EL (cell line): ENCODE measurements at places on chromosomes 5 and 9.

DNA sequence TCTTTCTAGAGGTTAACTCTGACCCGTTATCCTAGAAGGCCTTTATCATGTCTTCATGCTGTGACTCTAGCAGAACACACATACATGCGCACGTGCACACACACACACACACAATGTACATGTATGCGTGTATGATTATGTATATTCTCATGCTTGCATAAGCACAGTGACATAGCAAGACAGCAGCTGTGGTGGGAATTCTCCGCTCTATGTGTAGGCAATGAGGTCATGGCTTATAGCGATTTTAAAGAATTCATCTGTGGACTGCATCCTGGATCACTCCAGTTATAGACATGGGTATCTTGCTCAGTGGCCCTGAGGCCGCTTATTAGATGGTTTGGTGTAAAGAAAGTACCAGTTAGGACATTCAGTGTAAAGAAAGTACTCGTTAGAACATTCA lies 106.2 kb downstream of the FBXL7 start:
- no peak for DNase-seq

DNA sequence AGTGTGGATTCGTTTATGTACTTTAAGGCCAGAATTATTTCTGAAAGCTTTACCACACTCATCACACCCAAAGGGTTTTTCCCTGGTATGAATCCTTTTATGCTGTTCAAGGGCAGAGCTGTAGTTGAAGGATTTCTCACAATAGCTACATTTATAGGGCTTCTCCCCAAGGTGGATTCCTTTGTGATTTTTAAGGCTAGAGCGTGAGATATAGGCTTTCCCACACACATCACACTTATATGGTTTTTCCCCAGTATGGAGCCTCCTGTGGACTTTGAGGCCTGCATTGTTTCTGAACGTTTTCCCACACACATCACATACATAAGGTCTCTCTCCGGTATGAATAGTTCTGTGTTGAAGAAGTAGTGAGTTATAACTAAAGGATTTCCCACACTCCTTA lies 11.2 kb downstream of the ZFP62 start:
- DNase-seq, result no peak

GRCh38 chr5:160281275-160281674 lies 31.1 kb downstream of the CCNJL start:
- no peak for DNase-seq

GRCh38 chr5:138632900-138633489 lies 57.8 kb upstream of the HSPA9 start:
- peak; percentile 81 for DNase-seq

DNA sequence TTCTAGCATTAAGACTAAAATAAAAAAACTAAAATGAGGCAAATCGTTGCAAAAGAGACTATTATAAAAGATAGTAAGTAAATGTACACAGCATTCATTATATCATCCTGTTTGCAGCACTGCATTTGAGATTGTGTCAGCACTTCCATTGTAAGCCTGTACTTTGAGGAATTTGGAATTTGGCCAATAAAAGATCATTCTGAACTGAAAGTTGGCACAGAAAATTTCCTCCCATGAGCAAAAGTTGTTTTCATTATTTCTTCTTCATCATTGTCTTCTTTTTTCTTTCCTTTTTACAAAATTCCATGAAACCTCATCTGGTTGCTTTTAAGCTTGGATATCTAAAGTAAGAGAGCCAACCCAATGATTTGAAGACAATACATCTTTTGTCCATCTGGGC lies 199.3 kb upstream of the ADAMTSL1 start:
- DNase-seq, result no peak

DNA sequence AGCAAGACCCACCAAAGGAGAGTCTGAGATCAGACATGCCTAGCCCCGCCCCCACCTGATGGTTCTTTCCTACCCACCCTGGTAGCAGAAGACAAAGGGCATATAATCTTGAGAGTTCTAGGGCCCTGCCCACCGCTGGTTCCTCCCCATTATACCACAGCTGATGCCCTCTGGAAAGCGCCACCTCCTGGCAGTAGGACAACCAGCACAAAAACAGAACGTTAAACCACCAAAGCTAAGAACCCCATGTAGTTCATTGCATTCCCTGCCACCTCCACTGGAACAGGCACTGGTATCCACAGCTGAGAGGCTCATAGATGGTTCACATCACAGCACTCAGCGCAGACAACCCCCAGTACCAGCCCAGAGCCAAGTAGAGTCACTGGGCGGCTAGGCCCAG lies 81.2 kb upstream of the TRPC7 start:
- DNase-seq, result no peak

- DNase-seq, result no peak
Observed at GRCh38 chr9:100072805-100073204, 26.0 kb downstream of the ERP44 start.

- DNase-seq, result no peak
Observed at GRCh38 chr9:95505072-95505716, 11.6 kb downstream of the PTCH1 start.

DNA sequence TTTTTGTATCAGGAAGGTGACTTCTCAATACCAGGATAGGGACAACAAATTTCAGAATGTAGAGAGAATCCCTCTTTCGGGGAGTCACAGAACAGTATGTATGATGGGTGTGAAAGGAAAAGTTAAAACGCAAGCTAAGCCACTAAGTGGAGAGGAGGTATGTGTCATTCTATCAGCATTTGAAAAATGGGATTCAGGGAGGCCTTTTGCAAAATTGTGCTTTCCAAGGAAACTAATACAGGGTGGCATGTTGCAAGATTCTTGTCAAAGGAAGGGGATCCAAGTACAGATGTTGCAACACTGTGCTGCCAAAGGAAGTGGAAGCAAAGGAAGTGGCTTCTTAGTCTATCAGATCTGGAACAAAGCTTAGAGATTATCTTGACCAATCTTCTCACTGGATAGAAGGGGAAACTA lies 12.6 kb upstream of the TNIP1 start:
- DNase-seq, result peak; percentile 98

DNA sequence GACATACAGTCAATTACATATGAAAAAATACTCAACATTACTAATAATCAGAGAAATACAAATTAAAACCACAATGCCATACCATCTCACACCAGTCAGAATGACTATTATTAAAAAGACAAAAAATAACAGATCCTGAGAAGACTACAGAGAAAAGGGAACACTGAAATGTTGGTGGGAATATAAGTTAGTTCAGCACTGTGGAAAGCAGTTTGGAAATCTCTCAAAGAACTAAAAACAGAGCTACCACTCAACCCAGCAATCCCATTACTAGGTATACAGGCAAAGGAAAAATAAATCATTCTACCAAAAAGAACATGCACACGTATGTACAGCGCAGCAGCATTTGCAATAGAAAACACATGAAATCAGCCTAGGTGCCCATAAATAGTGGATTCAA lies 41.6 kb upstream of the CCNG1 start:
- no peak for DNase-seq

- DNase-seq, result peak; percentile 38
Observed at GRCh38 chr5:113092683-113093082, 116.1 kb downstream of the DCP2 start.

DNA sequence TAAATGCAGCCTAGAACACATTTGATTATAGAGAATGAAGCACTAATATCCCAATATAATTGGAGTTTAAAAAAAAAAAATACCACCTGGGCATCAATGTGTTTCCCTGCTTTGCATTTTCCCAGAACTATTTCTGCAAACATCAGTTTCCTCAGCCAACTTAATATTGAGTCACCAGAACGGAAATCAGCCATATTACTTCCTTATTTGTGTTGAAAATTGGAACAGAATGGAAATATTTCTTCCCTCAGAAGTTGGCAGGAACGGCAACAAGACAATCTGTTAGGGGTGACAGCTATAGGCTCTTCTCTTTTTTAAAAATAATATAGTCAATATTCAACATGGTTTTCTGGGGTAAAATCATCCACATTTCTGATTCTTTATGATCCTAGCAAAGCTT lies 4.0 kb downstream of the MFAP3 start:
- no peak for DNase-seq

- peak; percentile 68 for DNase-seq
Observed at GRCh38 chr5:92641031-92641962, 939.7 kb downstream of the NR2F1-AS1 start.

GRCh38 chr5:60219921-60220320 lies 326.4 kb upstream of the PDE4D start:
- DNase-seq, result no peak

GRCh38 chr5:16855485-16855884 lies 80.6 kb downstream of the MYO10 start:
- DNase-seq, result no peak

GRCh38 chr5:87944553-87945285 lies 323.9 kb downstream of the TMEM161B start:
- no peak for DNase-seq

GRCh38 chr5:131109540-131110255 lies 55.4 kb downstream of the HINT1 start:
- peak; percentile 28 for DNase-seq

GRCh38 chr9:121283080-121283398 lies 15.1 kb downstream of the GSN start:
- no peak for DNase-seq

- DNase-seq, result no peak
Observed at GRCh38 chr5:150285114-150285513, 4.5 kb downstream of the CAMK2A start.

GRCh38 chr5:160641405-160641804 lies 210.6 kb downstream of the ATP10B start:
- DNase-seq, result no peak

DNA sequence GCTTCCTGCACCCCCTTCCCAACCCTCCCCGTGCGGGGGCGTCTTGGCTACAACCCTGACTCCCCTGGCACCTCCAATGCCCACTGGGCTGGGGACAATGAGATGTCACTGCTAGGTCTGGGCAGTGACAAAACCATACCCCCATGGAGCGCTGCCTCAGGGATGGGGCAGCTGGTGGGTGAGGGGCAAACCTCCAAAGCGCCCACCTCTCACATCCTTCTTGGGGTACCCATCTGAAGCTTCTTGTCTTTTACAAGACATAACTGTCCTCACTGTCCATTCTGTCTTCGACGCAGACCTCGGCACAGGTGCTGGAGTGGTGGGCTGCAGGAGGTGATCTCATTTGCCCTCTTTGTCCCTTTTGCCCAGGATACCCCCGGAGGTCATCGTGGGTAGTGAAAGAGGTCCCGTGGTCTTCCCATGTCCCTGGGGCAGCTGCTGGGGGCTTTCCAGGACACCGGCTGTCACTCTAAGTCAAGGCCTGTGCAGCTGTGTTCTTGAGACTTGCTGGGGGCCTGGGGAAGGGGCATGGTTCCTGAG lies 27.8 kb upstream of the CSF1R start:
- DNase-seq, result no peak

DNA sequence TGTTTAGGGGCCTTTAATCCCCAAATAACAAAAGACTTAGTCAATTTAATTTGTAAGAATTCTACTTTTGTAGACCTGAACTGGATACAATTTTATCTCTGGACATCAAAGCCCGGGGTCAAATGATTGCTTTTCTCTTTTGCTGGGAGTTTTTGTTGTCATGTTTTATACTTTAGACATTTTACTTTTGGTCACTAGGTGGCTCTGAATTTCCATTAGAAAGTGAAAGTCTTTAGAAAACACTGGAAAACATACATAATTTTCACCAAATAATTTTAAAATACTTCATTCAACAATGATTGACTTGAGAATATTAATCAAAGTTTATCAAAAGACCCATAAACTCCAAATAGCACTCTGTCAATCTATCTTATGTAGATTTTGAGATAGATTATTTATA lies 2.8 kb upstream of the PCA3 start:
- DNase-seq, result peak; percentile 9

DNA sequence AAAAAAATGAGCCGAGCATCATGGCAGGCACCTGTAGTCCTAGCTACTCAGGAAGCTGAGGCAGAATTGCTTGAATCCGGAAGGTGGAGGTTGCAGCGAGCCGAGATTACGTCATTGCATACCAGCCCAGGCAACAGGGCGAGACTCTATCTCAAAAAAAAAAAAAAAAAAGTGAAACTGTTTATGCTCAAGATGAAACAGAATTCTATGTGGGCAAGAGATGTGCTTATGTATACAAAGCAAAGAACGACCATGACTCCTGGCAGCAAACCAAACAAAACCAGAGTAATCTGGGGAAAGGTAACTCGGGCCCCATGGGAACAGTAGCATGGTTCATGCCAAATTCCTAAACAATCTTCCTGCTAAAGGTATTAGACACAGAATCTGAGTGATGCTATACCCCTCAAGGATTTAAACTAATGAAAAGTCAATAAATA lies 32.6 kb upstream of the PLAC8L1 start:
- DNase-seq, result no peak

DNA sequence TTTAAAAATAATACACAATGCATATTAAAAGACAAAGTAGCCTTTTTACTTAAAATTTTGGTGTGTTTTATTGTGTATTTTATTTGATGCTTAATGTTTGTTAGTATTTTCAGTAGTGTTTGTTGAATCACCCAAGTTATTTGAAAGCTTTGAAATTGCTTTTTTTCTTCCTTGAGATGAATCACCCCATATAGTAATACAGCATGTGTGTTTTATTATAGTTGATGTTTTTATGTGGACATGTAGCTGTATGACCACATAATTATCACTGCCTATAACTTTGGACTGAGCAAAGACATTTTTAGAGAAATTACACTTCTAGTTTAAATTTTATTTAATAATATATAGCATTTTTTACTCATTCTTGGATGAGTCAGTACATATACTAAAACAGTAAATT lies 18.0 kb downstream of the FAM174A start:
- peak; percentile 3 for DNase-seq

GRCh38 chr5:74418709-74419108 lies 221.8 kb downstream of the ENC1 start:
- DNase-seq, result no peak

GRCh38 chr9:21803649-21804048 lies 1.2 kb downstream of the MTAP start:
- no peak for DNase-seq

GRCh38 chr9:117435630-117436261 lies 20.9 kb upstream of the ASTN2 start:
- no peak for DNase-seq

GRCh38 chr5:132114150-132115121 lies 40.8 kb downstream of the CSF2 start:
- DNase-seq, result no peak

DNA sequence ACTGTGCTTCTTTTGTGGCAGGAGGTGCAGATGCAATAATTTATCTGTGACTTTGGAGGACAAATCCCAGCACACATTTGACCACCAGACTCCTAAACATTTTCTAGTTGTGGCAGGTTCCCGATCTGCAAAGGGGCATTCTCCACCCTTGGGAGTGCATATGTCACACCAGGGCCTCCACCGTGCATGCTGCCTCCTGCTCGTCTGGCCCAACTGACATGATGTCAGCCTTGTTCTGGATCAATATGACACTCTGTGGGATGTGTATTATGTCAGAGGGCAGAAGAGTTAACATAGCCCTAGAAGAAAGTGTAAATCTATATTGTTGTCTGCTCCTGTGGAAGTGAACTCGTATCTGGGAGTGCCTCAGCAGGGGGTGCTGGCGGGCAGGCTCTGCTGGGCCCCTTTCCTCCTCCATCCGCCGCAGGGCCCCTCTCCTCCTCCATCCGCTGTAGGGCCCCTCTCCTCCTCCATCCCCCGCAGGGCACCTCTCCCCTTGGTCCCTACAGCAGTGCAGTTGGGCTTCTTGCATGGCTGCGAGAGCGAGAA lies 97.7 kb upstream of the PPP1R26 start:
- no peak for DNase-seq

- DNase-seq, result peak; percentile 38
Observed at GRCh38 chr5:121969660-121970295, 8.0 kb downstream of the SRFBP1 start.

GRCh38 chr5:173434270-173434669 lies 106.1 kb upstream of the STC2 start:
- no peak for DNase-seq

- DNase-seq, result peak; percentile 14
Observed at GRCh38 chr5:112479418-112479817, 60.3 kb upstream of the EPB41L4A start.

GRCh38 chr9:127184641-127185040 lies 62.2 kb upstream of the ANGPTL2 start:
- DNase-seq, result no peak
